Hair follicle dermal papilla cell (primary cell): ENCODE measurements at places on chromosomes 5 and 9. TPM values are rescaled to one million over a fixed set of nuclear protein-coding genes. Genes with fewer than 3 reads are reported as not detected.

Gene FSD1L
- total RNA-seq = 7.5 and 8.0 TPM in 2 replicates

Gene WDR31
- total RNA-seq = 1.6 and 2.2 TPM in 2 replicates

Gene PLAC8L1
- total RNA-seq = not detected in 2 replicates

Gene SEC24A
- total RNA-seq = 36.6 and 45.6 TPM in 2 replicates
